Left lobe of liver (tissue), 2 donors: ENCODE measurements at places on chromosomes 16 and 17.

GRCh38 chr16:27444015-27444414 is 42.0 kb downstream of the IL21R start:
- no peak for DNase-seq

GRCh38 chr16:86982347-86982596 is 334.9 kb downstream of the C16orf95 start:
- DNase-seq: no peak

DNA sequence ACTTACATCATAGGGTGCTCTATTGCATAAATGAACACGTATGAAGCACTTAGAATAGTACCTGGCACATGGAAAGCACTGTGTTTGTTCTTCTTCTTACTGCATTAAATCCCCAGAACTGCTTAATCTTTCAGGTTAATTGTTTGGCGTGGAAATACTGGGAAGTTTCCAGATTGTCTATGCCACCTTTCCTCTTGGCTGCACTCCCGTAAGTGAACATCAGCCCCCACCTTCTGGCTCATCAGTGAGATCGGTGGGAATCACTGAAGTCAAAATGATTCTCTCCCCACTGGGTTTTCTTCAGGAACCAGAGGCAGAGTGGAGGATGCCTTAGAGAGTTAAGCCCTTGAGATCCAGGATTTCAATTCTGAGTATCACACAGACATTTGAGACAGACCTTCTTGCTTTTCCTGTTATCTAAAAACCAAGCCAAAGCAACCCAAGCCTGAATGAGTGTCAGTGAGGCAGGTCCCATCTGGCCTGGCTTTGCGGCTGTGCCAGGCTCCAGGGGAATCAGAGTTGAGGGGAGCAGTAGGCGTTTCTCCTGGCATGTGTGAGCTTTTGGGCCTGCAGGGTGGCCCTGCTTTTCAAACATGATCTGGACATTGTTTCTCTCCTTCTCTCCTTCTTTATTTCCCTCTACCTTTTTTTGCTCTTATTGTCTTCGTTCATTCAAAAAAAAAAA is 59.1 kb downstream of the OTOA start:
- DNase-seq: no peak

DNA sequence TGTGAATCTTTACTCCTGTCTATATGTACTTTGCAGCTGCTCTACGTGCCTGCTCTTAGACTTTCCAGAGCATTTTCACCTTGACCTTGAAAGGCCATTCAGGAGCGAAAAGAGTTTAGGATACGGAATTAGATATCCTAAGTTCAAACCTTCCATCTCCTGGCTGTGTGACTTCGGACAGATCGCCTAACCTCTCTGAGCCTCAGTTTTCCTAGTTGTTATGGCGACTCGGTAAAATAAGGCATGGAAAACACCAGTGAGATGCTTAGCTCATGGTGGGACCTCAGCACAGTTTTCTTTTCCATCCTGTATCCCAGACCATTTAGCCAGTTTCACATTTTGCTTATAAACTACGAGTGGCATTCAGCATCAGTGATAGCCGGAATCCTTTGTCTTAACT is 233.7 kb downstream of the RBFOX1 start:
- no peak for DNase-seq

DNA sequence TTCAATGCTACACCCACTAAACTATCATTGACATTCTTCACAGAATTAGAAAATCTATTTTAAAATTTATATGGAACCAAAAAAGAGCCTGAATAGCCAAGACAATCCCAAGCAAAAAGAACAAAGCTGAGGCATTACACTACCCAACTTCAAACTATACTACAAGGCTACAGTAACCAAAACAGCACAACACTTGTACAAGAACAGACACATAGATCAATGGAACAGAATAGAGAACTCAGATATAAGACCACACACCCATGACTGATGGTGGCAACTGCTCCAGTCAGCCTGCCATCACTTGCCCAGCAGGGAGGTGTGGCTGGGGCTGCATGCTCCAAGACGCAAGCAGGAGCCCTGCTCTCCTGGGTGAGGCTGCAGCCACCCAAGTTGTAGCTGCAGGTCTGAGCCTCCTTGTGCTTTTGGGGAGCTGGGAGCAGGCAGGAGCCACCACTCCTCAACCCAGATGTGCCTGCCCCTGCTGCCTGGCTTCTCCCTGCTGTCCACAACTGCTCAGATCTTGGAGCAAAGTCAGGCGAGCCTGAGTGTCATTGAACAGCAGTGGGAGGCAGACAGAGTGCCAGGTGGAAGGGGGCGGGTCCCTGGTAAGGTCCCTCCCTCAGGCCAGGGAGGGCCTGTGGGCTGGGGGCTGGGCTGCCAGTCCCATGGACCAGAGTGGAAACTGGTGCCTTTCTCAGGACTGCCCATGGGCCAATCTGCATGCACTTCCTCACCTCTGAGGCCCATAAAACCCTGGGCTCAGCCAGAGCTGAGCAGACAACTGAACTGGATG is 24.7 kb downstream of the SSH2 start:
- no peak for DNase-seq

DNA sequence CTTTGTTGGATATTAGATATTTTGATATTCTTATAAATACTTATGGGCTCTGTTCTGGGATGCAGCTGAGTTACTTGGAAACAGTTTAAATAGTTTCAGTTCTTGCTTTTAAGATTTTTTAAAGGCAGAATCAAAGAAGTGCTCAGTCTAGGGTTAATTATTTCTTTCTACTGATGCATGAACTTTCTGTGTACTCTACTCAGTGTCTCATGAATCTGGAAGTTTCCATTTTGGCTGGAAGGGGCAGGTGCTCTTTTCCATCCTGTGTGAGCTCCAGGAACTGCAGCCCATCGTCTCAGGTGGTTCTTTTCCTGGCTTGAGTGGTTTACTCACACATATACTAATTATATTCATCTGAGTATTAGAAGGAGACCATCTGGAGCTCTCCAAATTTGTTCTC is 61.1 kb upstream of the CPHXL start:
- no peak for DNase-seq

GRCh38 chr17:65173976-65174683 is 37.0 kb downstream of the RGS9 start:
- no peak for DNase-seq

GRCh38 chr17:35700150-35700549 is 31.3 kb upstream of the RASL10B start:
- DNase-seq: no peak

- no peak for DNase-seq
Measured at GRCh38 chr16:75294773-75295459, 43.5 kb upstream of the BCAR1 start.
